Stimulated activated effector memory CD8-positive, alpha-beta T cell treated with anti-CD3 and anti-CD28 coated beads, Interleukin-12 subunit alpha, Interleukin-12 subunit beta, amount 100 ng/mL, for 72 hours (primary cell): ENCODE measurements at places on chromosomes 1 and 21.

DNA sequence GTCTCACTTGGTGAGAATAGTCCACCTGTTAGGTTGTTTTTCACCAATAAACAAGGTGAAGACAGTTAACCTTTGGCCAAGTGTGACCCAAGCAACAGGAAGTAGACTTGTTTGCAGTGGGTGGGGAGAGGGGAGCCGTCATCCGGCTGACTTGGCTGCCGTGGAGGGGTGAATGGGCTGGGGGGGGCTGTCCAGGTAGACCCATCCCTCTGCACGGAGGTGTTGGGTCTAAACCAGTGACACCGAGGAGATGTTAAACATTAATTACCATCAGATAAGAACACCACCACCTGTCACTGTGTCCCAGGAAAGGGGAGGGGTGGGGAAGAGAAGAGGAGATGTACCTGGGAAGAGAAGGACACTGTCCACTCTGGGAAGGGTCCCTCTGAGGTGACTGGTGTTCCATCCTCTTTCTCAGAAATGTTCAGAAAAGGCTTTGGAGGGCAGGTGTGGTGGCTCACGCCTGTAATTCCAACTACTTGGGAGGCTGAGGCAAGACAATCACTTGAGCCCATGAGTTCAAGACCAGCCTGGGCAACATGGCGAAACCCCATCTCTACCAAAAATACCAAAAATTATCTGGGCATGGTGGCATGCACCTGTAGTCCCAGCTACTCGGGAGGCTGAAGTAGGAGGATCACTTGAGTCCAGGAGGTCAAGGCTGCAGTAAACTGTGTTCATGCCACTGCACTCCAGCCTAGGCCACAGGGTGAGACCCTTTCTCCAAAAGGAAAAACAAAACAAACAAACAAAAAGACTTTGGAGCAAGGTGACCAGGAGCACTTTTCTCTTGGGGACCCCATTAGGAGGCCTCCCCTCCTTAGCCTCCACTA lies 6.7 kb upstream of the MYOM3 start:
- no peak for DNase-seq

- no peak for DNase-seq
Measured at GRCh38 chr21:25904044-25904695, 169.4 kb downstream of the GABPA start.

DNA sequence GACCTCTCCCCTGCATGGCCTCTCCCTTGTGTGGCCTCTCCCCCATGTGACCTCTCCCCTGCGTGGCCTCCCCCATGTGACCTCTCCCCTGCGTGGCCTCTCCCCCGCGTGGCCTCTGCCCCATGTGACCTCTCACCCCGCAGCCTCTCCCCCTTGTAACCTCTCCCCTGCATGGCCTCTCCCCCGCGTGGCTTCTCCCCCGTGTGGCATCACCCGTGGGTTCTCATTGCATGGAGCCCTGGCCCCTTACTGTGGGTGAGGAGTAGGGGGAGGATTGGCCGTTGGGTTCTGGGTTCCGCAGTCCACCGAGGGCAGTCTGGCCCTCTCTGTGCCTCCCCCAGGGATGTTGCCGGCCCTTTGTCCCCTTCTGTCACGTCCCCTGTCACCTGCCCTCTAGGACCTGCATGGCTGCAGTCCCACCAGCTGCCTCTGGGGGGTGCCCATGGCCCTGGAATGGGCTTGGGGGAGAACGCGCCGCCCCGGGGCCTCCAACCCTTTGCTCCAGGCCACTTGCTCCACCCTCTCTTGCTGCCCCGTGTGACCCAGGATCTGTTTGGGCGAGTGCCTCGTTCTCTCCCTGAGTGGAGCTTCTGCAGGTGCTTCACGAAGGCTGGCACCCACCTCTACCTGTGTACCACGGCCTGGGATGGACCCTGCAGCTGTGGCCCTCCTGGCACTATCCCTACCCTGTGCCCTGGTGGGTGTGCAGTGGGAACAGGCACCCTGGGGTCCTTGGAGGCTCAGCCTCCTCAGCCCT lies 21.3 kb downstream of the RRP1 start:
- DNase-seq = peak; percentile 96

GRCh38 chr1:205811660-205812059 lies 1.3 kb downstream of the SLC41A1 start:
- no peak for DNase-seq

GRCh38 chr1:52929019-52929418 lies 1.9 kb downstream of the SCP2 start:
- DNase-seq = no peak

DNA sequence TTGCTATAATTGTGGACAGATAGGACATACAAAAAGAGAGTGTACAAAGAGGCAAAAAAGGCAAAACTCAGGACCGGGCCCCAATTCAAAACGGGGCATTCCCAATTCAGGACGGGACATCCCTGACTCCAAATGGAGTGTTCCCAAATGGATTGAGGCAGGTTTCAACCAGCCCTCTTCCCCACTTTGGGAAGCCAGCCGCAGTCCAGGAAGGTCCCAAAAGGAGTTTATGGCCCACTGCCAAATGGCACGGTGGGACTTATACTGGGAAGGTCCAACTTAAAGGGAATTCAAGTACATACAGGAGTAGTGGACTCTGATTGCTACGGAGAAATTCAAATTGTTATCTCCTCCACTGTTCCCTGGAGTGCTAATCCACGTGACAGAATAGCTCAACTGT lies 3.5 kb upstream of the ZNF669 start:
- DNase-seq = no peak

DNA sequence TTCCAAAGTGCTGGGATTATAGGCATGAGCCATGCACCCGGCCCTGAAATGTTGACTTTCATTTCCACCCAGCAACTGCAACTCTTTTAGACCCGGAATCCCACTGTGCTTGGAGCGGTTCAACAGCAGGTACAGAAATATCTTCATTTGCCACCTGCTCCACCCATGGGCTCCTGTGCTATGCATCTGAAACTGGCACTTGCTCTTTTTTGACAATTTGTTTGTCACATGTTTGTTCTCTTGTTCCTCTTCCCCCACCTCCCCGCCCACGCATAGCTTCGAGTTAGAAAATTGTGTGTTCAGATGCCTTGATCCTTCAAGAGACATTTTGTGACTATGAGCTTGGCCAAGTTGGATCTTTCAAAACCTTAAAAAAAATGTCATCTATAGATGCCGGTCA lies 2.4 kb upstream of the IFNLR1 start:
- no peak for DNase-seq

DNA sequence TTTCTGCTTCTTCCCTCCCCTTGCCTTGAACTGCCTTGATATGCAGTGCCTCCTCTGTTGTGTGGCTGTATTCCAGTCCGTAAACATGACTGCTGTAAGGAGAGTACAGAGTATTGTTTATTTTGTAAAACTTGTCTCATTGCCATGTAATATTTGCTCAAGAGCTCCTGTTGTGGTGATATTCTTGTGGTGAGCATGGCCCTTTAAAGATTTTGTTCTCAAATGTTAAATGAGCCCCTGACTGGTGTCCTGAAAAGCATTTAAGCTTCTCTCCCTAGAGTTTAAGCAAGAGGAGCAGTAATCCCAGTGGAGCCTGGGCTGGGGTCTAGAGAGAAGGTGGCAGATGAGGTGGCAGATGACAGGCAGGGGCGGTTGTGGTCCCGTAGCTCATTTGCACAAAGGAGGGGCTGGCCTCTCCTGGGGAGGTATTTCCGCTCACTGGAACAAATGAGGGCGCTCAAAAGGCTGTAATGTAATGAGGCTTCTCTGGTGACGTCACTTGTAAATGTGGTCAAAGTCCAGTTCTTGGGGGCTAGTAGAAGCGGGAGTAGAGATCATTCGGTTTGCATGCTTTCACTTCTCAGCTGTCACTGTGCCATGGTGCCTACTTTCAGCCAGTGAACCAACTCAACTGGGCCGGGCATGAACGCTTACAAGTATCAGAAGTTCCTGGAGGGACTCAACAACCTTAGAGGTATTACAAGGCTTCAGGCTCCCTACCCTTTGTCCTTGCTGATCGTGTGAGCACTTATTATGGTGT lies 46.0 kb upstream of the MACF1 start:
- no peak for DNase-seq

GRCh38 chr1:226576601-226577000 lies 28.0 kb downstream of the STUM start:
- DNase-seq = no peak

DNA sequence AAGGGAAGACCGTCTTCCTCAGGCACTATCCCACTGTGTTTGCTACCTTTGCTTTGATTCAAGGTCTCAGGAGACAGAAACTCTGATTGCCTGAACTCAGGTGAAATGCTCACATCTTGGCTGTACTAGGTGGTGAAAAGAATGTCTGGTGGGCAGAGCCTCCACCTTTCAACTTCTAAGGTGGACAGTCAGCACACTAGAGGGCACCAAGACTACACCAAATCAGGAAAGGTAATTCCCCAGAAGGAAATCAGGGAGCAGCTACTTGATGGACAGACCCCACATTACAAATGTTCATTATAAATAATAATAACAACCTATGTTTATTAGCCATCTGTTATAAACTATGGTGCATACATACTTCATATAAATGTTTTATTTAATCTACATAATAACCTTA lies 220.9 kb downstream of the ATG4C start:
- no peak for DNase-seq

GRCh38 chr1:76595024-76595423 lies 272.3 kb upstream of the ST6GALNAC5 start:
- no peak for DNase-seq
